ENCODE measurements at places on chromosomes 1 and 21.

DNA sequence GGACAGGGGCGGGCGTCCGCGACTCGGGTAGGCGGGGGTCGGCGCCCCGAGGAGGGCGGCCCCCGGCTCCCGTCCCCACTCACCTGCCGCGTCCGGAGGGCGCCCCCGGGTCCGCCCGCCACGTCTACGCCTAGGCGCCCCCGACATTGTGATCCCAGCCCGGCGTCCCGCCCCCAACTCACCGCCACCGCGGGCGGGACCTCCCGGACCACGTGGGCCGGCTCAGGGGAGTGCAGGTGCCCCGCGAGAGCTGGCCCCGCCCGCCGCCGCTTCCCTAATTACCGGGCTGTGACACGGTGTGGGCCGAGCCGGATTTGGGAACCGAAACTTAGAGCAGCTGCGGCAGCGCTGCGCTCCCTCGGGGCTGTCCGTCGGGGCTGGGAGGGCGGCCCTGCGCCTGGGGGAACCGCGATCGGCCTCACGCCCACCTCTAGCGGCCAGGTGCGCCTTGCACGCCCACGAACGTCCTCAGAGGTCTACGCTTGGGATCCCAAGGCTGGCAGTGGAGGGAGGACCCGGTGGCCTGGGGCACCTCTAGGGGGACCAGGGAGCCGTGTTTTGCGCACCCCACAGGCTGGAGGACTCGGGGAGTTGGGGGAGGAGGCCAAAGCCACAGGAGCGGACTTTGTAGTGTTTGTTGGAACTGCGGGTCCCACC is 521 bp upstream of the NADK start:
- peak; percentile 96 for DNase-seq

DNA sequence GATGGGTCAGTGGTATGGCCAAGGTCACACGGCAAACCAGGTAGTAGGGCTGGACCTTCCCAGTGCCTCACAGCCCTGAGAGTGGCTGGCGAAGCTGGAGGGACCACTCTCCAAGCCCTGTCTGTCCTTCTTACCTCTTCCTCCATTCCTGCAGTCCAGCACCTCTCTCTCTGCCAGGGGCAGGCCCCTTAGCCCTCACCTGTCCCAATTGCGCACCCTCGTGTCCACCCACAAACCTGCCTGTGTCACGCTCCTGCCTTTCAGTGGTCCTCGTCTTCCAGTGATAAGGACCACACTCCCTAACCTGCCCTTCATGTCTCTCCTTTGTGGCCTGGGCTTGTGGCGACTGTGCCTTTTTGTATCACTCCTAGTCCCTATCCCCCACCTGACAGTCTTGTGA is 3.4 kb downstream of the PODN start:
- DNase-seq = peak; percentile 14

DNA sequence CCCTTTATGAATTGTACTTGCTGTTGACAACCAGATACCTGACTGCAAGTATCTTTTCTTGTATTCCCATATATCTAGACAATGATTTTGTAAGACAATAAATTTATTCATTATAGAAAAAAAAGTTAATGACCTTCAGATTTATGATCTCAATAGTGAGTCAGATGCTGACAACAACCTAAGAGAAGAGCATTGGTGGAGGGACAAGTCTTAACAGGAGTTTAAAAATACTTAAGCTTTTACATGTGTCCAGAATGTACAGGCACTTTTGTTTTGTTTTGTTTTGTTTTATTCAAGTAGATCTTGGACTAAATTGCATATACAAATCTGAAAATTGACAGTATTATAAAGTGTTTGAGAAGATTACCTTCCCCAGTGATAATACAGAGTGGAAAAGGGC is 1544.6 kb upstream of the B3GALT2 start:
- DNase-seq = no peak

GRCh38 chr1:221487781-221488524 is 253.9 kb downstream of the DUSP10 start:
- no peak for DNase-seq
